ELR (cell line): ENCODE measurements at places on chromosomes 5 and 9.
A peak's percentile ranks its signal among the peaks of the same experiment; 100 is the strongest.

DNA sequence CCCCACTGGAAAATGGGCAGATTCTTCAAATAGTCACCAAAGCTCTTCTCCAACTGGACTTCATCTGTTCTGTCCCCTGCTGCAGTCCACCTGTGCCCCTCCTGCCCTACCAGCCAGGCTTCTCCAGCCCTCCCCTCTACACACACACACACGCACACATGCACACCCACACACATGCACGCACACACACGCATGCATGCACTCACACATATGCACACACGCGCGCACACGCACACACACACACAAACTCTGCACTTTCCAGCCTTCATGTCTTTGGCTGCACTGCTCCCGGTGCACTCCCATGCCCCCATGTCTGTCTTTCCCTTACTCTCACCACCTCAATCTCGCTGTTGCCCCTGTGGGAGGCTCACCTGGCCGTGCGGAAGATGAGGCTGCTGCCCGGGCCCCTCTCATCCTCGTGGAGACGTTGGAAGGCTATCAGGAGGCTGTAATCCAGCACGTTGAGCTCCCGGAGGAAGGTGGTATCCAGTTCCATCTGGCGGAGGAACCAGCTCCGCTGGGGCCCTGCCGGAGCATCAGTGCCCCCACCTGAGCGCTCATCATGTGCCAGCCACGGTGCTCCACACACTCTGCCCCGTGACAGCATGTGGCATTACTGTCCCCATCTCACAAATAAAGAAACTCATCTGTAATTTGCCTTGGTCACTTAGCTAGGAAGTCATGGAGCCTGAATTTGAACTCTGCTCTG lies 5.7 kb downstream of the PIP5KL1 start:
- DNase-seq = no peak

DNA sequence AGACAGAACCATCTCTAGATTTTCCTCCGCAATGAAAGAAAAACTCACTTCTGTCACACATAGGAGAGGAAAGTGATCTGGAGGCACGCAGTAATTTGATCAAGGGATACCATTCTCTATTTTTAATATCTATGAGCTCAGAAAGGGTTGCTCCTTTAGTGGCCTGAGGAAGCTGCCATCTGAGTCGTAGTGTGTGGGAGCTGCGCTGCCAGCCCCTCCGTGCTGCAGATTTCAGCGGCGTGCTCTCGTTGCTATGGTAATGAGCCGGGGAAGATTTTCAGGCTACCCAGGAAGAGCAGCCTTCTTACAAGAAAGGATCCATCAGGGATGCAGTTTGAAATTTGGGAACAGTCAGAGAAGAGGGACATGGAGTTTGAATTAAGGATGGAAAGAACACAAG lies 17.1 kb upstream of the GOLM1 start:
- DNase-seq = no peak

GRCh38 chr5:68332556-68332955 lies 117.0 kb downstream of the PIK3R1 start:
- peak; percentile 87 for DNase-seq

GRCh38 chr9:38130724-38131123 lies 61.7 kb upstream of the SHB start:
- DNase-seq = no peak

DNA sequence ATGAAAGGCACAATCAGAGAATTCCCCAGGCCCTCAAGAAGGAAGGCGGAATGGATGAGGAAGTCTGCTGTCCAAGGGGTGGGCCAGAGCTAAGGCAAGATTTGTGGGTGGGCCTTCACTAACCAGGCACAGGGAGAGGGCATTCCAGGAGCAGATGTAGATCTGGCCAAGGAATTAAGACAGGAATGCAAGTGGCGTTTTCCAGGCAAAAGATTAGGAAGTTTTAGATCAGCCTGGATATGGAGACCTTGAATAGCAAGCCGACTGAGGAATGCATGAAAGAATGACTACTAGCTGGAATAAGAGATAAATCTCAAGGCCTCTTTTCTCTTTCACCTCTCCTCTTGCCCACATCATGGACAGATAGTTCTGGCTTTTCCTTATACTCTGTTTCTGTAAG lies 68.5 kb downstream of the GHR start:
- DNase-seq = no peak

GRCh38 chr5:573206-573605 lies 38.9 kb upstream of the CEP72 start:
- DNase-seq = no peak

GRCh38 chr9:129401623-129402370 lies 219.1 kb downstream of the C9orf50 start:
- no peak for DNase-seq

DNA sequence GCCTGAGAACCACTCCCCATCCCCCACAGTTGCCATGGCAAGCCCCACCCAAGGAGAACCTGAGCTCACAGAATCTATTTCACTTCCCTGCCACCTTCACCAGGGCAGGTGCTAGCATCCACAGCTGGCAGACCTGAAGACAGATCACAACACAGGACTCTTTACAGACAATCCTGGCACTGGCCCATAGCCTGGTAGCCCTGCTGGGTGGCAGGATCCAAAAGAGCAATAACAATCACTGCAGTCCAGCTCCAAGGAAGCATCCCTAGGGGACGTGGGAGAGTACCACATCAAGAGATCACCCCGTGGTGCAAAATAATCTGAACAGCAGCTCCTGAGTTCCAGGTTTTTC lies 463.2 kb upstream of the PIK3R1 start:
- no peak for DNase-seq

DNA sequence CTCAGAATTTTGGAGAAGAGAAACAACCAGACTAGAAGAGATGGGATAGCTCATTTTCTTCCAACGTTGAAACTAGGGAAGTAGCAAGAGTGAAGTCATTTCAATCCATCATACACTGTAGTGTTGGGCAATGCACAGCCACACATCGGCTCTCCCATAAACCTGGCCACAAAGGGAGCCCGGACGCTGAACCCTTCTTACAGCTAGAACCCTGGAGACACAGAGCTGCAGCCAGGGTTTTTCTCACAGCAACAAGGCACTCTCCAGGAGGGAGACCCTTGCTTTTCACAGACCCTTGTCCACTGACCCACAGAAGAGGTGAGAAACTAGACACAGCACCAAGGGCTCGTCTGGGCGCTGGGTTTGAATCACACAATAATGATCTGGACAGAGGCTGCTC lies 101.4 kb upstream of the FSTL4 start:
- DNase-seq = no peak

- DNase-seq = no peak
These were observed 177.2 kb upstream of the MAP3K1 start for GRCh38 chr5:56638061-56638621.

DNA sequence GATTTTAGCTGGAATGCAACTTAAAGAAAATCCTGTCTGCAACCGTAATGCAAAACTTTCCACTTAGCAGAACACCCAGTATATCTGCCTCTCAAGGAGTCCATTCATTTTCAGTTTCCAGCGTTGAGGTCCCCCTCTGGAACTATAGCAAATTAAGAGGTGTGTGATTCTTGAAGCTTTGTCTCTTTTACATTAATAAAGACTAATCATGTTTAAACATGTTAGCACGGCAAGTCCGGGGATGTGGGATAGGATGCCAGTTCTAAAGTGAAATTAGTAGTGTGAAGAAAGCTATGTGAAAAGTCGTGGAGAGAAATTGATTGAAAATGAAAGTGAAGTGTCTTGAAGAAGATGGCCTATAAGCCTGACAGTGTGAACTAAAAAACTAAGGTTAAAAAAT lies 429.1 kb downstream of the NR2F1-AS1 start:
- DNase-seq = no peak

DNA sequence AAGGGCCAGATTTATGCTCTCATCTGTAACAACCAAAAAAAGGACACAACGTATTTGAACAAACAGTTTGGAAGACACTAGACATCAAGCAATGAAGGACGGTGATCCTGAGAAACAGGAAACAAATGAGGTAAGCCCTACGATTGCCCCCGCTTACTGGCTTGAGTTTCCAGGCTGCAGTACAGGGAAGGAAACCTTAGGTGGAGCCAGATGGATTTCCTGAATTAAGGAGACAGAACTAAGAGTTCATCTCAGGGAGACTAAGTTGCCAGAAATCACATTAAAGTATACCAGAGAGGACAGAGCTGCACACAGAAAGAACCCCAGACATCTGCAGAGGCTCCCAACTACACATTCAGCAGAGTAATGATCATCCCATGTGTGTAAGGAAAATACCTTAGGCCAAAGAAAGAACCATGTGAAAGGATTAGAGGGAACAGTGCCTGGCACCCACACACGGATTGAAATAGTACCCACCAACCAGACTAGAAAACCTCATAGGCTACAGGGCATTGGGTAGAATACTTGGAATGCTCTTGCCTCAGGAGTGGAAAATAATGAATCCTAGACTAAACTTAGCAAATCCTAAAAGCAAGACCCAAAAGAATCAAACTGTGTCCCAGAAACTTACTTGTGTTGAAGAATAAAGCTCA lies 99.3 kb upstream of the NIPBL start:
- DNase-seq = peak; percentile 54

DNA sequence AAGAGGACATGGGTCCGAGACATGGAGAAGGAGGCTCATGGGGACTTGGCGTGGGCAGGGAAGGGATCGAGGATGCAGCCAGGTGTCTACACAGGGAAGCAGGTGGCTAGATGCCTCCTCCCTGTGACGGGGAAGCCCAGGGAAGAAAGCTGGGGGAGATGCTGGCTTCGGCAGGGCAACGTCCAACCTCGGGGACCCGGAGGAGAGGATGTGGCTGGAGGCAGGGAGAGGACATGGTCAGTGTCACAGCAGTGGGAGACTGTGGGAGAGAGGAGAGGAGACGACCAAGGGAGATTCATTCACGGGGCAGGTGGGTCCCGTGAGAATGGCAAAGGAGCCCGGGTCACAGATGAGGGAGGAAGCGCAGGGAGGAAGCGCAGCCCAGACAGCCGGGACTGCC lies 73.2 kb upstream of the PHYKPL start:
- no peak for DNase-seq

- DNase-seq = no peak
These were observed 23.7 kb upstream of the SPZ1 start for GRCh38 chr5:80296121-80296520.
